T47D (cell line): ENCODE measurements at places on chromosomes 6 and 20.
A peak's percentile ranks its signal among the peaks of the same experiment; 100 is the strongest.

DNA sequence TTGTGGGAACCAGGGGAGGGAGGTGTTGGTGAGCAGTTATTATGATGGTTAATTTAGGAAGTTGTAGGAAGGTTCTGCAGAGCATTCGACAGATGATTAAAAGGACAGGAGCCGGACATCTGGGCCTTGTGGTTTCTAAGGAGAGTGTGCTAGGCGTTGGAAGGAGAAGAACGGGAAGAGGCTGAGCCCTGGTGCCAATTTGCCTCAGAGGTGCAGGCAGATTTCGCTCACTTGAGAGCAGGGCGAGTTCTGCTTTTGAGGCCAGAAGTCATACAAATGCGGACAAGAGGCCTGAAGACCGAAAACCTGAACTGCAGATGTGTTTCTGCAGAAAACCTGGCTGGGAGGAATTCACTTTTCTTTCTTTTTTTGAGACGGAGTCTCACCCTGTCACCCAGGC is 30.5 kb upstream of the RPS6KA2 start:
- no peak for DNase-seq

- no peak for DNase-seq
Observed at GRCh38 chr20:58824843-58825242, 25.9 kb downstream of the GNAS-AS1 start.

DNA sequence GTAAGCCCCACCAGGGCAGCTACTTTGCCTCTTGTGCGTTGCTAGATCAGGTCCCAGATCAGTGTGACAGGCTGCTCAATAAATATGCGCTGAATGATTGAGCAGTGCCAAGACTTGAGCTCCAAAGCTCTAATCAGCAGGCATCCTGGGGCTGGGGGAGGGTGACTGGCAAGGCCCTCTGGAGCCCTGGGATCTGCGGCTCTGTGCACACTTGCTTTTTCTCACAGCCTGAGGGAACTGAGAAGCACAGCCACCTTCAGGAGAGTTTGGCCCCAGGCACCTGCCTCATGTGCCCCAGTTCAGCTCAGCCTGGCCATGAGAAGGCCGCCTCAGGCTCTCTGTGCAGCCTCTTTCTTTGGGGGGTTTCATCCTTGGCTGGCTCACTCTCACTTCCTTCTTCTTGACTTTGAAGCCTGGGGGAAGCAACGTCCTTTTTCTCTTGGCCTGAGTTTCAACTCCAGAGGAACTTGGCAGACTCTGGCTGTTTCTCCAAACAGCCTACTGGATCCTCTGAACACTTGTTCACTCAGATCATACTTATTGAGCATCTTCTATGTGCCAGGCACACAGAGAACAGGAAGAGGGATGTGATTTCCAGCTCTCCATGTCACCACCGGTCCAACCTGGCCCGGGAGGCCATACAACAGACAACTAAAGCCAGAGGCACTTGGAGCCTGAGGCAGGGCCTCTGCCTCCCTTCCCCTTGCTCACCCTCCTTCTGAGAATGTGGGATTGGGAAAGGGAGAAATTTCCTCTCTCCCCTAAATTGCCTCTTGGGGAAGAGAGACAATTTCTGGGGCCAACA is 114.0 kb downstream of the VEGFA start:
- DNase-seq, result no peak

- DNase-seq, result no peak
Observed at GRCh38 chr6:203661-204060, 88.6 kb upstream of the DUSP22 start.

- no peak for DNase-seq
Observed at GRCh38 chr6:38730140-38730862, 15.2 kb downstream of the DNAH8 start.

- peak; percentile 19 for DNase-seq
Observed at GRCh38 chr20:3318226-3318884, 79.4 kb upstream of the SLC4A11 start.

DNA sequence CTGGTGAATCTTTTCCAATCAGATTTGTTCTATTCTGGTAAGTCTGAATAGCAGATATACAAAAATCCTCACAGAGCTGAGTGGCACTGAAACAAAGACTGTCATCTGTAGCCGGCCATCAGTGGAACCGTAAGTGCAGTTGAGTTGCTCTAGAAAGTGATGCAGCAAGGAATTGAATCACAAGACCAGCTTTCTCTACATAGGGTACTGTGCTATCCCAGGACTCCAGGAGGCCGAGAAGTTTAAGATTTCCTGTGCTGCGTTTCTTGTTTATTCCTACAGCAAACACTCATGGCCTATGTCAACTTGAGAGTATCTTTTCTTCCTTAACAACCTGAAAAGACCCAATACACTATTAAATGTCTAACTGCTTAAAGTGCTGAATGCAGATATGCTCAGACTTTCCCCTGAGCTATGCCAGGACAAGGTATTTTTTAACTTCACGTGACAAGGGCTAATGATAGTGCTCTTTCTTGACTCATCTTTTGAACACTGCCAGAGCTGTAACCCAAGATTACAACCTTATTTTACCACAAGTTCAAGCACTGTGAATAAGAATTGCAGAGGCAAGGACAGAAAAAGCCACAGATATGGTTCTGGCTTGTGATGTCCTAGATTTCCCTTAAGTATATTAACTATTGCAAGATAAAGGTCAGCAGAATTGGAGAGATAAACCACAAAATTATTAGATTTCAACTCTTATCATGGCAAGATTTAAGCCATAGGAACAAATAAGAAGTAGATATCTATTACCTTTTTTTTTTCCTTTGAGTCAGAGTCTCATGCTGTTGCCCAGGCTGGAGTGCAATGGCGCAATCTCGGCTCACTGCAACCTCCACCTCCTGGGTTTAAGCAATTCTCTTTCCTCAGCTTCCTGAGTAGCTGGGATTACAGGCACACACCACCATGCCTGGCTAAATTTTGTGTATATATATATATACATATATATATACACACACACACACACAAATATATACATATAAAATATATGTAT is 71.6 kb downstream of the GJA1 start:
- DNase-seq, result no peak

GRCh38 chr20:32999603-33000250 is 4.5 kb downstream of the SUN5 start:
- no peak for DNase-seq

GRCh38 chr6:136609873-136610706 is 59.9 kb upstream of the MAP7 start:
- no peak for DNase-seq

- peak; percentile 4 for DNase-seq
Observed at GRCh38 chr6:162726947-162727321, 632 bp downstream of the PRKN start.

- DNase-seq, result peak; percentile 46
Observed at GRCh38 chr20:2946988-2947961, 74.0 kb downstream of the PTPRA start.

GRCh38 chr6:69861986-69862385 is 4.4 kb upstream of the COL19A1 start:
- no peak for DNase-seq

DNA sequence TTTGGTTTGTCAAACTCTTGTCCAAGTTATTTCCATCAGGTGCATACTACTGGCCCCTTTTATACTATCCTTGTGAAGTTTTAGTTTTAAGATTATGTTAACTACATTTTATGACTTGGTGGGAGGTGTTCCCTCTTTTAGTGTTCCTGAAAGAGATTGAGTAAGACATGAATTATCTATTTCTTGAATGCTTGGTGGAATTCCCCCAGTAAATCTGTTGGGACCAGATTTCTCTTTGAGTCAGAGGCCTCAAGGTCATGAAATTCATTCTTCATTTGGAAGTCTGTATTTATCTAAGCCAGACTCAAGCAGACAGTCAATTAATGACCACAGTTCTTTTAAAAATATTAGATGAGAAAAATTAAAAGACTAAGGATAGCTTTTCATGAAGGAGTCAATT is 81.3 kb downstream of the MOXD1 start:
- DNase-seq, result no peak

- no peak for DNase-seq
Observed at GRCh38 chr6:149267072-149267471, 50.4 kb upstream of the TAB2 start.

- DNase-seq, result no peak
Observed at GRCh38 chr20:41342474-41343464, 2.1 kb downstream of the LPIN3 start.

- DNase-seq, result no peak
Observed at GRCh38 chr6:14472255-14472985, 354.8 kb downstream of the CD83 start.

DNA sequence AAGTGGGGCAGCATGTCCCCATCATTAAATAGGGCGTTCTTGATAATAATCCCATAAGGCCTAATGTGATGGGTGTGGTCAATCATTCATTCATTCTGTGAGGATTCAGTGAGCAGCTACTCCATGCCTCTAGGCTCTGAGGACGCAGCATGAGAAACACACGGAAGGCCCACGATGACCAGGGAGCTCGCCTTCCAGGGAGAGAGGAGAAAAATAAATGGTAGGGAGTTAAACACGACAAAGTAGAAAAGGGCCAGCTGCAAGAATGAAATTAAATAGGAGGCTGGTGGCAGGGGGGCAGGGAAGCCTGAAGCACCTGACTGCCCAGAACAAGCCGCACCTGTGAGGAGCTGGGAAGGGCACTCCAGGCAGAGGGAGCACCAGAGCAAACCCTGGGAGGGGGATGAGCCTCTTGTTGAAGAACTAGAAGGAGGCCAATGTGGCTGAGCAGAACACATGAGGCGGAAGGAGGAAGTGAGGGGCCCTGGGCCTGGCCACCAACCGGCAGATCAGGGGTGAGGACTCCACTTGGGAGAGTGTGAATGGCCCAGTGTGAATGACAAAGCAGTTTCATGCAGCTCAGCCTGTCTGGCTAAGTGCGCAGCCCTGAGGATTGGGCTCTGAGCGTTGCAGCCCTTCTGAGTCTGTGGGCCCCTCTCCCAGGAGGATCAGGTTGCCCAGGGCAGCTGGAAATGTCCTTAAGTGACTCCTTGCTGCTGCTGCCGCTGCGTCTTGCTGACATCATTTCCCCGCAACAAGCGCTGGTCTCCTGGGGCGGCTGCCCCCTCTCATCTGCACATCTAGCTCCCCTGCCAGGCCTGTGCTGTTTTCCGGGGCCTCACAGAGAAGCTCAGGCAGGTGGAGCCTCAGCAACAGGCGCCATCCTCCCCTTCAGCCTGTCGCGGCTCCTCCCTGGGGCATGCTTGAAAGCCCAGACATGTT is 99.9 kb downstream of the CDH26 start:
- no peak for DNase-seq

- no peak for DNase-seq
Observed at GRCh38 chr6:157681041-157681650, 141.9 kb upstream of the SNX9 start.

DNA sequence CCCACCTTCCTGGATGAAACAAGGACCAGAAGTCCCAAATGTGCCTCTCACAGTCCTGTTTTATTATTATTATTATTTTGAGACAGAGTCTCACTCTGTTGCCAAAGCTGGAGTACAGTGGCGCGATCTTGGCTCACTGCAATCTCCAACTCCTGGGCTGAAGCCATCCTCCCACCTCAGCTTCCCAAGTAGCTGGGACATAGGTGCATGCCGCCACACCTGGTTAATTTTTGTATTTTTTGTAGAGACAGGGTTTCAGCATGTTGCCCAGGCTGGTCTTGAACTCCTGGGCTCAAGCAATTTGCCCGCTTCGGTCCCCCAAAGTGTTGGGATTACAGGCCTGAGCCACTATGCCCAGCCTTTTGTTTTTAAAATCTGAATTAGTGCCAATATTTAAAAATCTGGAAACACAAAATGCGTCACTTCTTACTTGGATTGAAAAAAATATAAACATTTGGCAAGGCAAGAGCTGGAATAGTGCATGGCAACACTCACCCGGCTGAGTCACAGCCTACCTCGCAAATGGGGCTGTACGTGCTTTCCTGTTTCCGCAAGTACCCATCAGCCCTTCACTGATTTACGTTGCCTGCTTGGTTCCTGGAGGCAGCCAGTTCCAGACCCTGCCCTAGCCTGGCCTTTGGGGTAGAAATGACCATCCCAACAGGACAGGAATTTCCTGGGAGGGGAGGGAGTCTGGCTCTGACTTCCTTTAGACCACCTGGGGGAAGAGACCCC is 6.3 kb downstream of the SDCBP2 start:
- no peak for DNase-seq

- no peak for DNase-seq
Observed at GRCh38 chr6:17107863-17108262, 6.0 kb downstream of the STMND1 start.

DNA sequence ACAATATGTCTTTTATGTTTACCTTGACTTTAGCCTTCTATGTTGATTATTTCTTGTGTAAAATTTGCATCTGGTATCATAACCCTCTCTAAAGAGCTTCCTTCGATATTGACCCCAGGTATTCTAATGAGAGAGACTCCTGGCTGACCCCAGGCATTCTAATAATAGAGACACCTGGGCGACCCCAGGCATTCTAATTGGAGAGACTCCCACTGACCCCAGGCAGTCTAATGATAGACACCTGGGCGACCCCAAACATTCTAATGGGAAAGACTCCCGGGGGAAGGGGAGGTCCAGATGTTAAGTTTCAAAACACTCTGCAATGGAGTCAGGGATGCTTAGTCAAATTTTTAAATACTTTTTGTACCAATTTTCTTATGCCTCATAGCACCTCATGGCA is 726.4 kb downstream of the COL12A1 start:
- DNase-seq, result no peak

GRCh38 chr20:62487561-62488354 is 12.0 kb upstream of the GATA5 start:
- DNase-seq, result no peak

DNA sequence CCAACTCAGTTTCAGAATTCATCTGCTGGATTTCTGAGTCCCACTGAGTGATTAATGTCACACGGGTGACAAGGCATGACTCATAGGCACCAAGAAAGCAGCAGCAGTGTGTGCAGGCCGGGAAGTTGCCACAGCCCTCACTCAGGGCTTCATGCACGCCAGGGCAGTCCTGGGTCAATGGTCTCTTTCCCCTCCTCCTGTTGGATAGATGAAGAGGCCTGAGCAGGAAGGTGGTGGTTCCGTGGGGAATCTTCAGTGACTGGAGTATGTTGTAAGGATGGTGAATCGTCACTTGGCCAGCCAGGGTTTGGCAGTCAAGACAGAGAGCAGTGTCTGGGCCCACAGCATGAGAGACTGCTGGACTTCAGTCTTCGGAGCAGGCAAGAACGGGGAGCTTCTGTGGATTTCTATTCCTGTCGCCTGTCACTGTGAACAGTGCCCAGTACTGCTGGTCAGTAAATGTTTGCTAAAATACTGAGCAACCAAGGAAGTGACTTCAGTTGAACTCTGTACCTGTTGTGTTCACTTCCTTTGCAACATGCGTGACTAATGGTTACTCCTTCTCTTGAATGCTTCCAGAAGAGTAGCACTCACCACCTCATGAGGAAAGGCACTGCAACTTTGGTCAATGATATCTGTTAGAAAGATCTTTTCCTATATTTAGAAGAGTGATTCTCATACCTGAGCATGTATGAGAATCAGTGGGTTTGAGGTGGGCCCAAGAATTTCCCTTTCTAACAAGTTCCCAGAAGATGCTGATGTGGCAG is 62.0 kb upstream of the CD93 start:
- DNase-seq, result no peak
